Central memory CD4-positive, alpha-beta T cell (primary cell): ENCODE measurements at places on chromosomes 11 and 22.

DNA sequence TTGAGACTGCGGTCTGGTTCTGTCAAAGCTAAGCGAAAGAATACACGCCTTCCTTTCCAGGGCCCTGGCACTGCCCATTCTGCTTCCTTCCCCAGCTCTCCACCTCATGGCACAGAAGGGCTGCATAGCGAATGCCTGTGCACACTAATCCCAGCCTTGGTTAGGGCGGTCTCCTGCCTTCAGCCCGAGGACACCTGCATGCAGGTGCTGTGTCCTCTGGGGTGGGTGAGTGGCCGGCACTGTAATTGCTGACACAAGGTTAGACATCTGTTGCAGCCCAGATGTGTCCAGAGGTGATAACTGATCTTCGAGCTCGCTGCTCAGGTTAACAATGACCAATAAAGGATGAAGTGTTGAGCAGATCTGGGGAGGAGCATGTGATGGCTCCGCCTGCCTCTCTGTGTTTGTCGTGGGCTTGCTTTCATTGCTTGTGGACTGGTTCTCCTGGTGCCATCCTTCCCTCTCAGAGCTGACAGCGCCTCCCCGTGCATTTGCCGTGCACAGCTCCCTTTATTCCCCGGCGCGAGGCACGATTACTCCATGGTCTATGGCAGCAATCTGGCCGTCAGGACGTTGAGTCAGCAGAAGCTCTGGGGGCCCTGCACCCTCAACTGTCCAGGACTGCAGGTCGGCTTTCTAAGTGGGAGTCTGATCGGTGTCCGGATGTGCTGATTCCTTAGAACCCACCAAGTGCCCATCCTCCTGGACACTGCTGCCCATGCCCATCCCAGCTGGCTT, 1088.2 kb downstream of the BRD1 start:
- DNase-seq = no peak

DNA sequence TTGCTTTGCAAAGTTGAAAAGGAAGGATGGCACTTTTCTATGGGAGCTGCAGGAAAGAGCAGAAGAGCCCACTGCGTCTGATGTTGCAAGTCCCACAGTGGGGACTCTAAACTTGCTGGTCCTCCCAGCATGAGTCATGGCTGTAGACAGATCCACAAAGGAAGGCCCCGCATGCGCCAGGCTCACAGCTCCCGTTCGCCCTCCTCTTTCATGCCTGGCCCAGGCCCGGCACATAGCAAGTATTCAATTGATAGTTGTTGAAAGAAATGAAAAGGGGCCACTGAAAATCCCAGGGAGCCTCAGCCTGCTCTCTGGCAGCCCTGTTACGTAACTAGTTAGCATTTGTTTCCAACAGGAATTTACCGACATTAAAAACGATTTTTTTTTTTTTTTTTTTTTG, 18.9 kb downstream of the AP1B1 start:
- DNase-seq = no peak

DNA sequence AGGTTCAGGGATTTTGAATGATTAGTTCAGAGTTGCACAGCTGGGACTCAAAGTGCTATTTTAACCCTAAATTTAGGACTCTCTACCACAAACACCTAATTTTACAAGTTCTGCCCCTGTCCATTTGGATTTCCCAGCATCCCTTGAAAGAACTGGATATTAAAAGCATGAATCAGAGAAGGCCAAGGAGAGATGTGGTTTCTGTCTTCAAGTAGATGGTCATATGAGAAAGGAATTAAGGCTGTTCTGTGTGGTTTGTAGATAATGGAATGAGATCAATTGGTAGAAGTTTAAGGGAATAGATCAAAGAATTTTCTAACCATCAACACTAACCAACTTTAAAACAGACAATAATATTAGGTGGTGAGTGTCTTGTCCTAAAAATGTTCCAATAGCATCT, 106.4 kb upstream of the TENM4 start:
- DNase-seq = no peak

DNA sequence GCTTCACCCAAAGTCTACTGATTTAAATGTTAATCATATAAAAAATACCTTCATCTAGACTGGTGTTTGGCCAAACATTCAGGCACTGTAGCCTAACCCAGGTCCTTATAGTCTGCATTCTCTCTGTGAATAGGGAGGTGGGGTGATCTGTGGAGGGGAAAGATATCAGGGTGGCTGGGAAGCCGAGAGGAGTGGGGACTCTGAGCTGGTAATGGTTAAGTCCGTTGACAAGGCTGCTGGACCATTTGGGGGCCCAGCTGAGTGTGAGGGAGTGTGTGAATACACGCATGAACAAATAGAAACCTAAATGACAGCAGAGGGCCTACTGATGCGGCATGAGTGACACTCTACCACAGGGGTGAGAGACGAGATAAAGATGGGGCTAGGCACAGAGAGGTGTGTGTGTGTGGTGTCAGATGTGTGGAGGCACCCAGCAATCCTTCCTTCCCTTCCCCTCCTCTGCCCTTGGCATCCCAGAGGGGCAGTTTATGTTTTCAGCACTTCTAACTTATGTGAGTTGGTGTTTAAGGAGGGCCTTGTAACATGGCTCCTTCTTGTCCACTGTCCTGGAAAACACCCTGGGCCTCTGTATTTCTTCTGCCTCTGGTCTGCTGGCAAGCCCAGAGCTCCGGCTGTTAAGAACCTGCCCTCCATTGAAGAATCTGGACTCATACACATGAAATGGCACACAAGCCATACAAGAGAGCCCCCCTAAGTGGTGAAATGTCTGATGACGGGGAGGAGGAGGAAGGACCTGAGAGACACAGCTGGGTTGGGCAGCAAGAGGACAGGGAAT, 249.1 kb upstream of the TBCEL start:
- no peak for DNase-seq

- DNase-seq = no peak
Observed at GRCh38 chr11:93519179-93519578, 24.0 kb downstream of the SMCO4 start.
